Iris pigment epithelial cell (primary cell): ENCODE measurements at places on chromosomes 12 and 14.

DNA sequence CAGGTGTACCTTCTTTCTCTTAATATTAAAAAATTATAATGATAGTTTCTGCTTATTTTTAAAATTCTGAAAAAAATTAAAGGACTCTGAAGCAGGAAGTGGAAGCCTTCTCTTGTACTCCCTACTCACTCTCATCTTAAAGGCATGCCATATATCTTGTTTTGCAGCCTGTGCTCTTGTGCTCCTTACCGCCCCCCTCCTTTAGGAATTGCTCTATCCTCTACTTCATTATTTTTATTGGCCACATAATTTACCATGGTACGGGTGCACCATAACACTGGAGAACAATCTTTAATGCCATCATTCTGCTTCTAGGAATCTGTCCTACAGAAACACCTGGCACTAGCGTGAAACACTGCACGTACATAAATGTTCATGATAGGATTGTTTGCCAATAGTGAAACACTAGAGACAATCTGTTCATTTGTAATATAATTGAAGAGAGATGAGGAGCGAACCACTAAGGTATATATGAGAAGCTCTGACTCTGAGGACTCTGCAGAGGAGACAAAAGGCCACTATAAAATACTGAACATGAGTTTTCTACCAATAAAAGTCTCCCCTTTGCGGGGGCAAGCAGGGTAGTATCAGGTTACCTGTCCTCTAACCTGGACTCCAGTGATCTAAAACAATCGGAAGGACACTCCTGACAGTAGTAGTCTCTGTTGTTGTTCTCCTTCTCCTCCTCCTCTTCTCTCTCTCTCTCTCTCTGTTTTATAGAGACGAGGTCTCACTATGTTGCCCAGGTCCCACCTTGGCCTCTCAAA, 6.3 kb upstream of the NYNRIN start:
- DNase-seq: peak; percentile 79

- DNase-seq: no peak
These were observed 70.5 kb downstream of the SERPINA3 start for GRCh38 chr14:94682736-94683135.

DNA sequence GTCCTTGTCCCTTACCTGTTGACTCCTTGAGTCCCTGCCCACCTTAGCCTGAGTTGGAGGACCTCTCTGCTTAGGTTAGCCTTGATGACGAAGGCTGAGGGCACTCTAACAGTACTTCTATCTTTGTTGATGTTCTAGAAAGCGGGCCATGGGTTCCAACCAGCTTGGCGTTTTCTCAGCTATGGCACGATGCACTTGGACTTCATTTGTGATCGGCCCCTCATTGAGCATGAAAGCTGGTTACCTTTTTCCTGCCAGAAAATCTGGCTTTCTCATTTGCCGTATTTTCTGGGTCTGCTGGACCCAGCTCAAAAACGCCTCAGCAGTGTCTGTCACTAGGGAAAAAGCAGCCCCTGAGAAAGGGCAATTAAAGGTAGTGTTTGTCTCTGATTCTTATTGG, 290.8 kb downstream of the EMP1 start:
- DNase-seq: no peak

DNA sequence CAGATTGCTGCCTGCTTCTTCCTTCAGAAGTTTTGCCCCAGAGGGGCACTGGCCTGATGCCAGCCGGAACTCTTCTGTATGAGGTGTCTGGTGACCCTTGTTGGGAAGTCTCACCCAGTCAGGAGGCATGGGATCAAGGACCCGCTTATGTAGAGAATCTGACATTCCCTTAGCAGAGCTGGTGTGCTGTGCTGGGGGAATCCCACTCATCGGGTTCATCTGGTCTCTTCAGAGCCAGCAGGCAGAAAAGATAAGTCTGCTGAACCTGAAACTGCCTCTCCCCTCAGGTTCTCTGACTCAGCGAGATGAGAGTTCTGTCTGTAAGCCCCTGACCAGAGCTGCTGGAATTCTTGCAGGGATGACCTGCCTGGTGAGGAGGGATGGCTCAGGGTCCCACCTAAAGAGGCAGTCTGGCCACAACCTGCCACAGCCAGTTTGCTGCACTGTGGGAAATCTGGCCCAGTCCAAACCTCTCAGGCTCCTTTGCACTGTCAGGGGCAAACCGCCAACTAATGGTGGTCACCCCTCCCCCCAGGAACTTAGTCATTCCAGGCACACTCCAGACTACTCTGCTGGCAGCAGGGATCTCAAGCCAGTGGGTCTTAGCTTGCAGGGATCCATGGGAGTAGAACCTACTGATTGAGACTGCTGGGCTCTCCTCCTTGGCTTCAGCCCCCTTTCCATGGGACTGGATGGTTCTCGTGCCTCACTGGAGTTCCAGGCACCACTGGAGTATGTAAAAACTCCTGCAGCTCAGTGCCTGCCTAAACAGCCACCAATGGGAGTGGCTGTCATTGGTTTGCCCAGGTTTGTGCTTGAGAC, 4.1 kb downstream of the CLEC2D start:
- peak; percentile 89 for DNase-seq

GRCh38 chr12:120367233-120367923, 1.6 kb downstream of the MSI1 start:
- no peak for DNase-seq

- no peak for DNase-seq
These were observed 30.9 kb downstream of the SYNDIG1L start for GRCh38 chr14:74395094-74395493.

DNA sequence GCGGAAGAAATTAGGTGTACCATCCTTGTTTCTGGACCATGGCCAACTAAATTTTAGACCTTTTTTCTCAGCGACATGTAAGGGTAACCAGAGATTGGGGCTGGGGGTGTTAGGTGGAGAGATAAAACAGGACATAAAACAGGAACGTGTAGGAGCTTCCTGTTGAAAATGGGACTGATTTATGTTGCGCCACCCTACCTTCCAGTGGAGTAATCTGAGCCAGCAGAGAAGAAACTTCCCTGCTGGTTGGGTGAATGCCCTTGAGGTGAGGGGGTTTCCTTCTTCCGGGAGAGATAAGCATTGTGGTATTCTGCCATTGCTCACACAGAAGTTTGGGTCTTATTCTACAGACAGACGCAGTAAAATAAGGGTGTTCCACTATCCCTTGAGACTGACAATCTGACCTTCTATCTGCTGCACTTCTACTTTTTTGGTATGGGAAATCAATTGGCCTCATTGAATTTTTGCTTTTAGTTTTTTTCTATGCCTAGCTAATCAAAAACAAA, 417.6 kb downstream of the PCNX1 start:
- peak; percentile 86 for DNase-seq

DNA sequence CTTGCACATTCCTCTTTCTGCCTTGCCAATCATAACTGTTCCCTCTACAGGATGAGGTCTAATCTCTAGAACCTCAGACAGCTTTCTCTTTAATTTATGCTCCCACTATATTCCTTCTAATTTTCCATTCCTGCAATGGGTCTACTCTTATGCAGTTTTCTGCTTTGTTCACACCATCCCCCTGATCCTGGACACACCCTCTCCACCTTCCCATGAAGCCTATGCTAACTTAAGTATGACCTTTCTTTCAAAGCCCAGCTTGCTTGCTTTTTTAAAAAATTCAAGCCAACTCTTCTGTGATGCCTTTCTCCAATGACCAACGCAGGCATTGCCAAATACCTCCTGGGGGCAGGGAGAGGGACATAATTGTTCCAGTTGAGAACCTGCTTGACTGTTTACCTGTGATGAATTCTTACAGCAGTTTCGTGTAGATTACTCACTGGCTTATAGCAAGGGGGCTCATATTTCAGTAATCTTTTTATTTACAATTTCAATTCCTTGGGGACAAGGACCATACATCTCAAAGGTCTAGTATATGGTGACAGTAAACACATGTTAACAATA, 7.8 kb downstream of the SLC38A1 start:
- DNase-seq: no peak

DNA sequence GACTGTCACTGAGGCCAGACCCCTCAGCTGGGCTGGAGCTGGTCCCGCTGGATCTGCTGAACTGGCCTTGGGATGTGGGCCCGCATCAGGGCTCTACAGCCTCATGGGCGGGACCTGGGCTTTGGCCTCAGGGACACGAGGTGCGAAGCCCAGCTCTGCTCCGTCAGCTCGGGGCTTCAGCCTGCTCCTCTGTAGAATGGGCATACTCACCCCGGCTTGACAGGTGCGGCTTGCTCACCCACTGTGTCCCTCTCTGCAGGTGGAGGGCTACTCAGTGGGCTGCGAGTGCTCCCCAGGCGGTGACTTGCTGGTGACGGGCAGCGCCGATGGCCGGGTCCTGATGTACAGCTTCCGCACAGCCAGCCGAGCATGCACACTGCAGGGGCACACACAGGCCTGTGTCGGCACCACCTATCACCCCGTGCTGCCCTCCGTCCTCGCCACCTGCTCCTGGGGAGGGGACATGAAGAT, 57.6 kb downstream of the BEGAIN start:
- no peak for DNase-seq

DNA sequence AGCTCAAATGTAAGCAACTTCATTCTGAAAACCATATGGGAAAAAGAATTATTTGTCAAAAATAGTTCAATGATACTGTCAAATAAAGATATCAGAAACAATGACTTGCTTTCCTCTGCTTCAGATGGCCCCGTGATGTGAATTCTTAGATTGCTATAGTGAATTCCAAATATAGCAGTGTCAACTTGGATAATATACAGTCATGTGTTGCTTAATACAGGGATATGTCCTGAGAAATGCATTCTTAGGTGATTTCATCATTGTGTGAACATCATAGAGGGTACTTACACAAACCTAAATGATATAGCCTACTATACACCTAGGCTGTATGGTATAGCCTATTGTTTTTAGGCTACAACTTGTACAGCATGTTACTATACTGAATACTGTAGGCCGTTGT, 108.7 kb upstream of the MIS18BP1 start:
- DNase-seq: no peak

DNA sequence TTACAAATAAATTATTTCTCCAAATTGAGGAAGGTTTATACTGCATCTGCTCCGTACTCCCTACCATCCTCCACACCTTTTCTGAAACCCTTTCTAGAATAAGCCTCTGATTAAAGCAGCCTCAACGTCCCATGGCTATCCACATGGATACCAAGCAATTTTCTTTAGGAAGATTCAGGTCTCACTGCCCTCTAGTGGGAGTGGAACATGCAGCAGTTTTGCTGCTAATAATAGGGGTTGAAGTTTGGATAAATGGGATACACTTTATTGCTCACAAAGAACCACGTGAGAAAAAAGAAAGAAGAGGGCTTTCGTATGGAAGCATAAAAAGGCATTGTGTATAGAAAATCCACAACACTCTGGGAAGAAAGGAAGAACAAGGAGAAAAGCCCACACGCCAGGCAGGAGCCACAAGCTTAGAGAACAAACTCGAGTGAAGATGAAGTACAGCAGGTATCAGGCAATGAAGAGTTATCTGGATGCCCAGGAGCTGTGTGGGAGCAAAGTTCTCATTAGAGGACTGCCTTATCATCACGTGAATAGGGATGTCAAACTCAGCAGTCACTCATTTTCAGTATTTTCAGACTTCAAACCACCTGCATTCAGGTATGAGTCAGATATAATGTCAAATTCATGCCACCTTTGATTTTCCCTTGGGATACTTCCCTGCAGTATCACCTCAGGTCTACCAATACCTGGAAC, 45.8 kb downstream of the CCER1 start:
- DNase-seq: peak; percentile 61

GRCh38 chr12:67096533-67097318, 172.4 kb upstream of the CAND1 start:
- peak; percentile 23 for DNase-seq
